ENCODE measurements at places on chromosomes 1 and 21.

- no peak for DNase-seq
These were observed 103.5 kb upstream of the IRF2BP2 start for GRCh38 chr1:234713440-234713839.

DNA sequence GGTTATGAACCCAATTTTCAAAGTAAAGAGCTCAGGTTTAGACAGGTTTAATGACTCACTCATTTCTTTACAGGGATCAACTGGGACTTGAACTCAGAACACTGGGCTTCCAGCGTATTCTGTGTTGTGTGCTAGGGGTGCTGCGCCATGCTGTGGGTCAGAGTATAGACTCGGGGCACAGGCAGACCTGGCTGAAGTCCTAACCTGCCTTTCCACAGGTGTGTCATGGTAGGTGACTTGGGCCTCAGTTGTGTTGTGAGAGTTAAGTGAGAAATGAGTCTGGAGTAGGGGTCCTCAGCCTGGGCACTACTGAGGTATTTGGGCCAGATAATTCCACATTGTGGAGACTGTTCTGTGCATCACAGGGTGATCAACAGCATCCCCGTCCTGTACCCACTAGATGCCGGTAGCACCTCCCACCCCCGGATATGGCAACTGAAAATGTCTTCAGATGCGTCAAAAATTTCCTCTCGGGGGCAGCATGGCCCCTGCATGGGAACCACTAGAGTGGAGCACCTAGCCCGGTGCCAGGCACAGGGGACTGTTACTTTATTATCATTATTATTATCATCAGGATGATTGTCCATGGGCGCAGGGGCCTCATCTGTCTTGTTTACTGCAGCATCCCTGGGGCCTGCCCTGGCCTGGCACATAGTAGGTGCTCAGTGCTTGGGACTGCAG, 575.5 kb downstream of the PTPRU start:
- DNase-seq: no peak

- no peak for DNase-seq
These were observed 21.2 kb downstream of the KDM4A start for GRCh38 chr1:43671193-43671592.

- no peak for DNase-seq
These were observed 15.4 kb upstream of the EPS15 start for GRCh38 chr1:51534447-51534846.

GRCh38 chr1:29679828-29680558, 443.7 kb downstream of the PTPRU start:
- no peak for DNase-seq

DNA sequence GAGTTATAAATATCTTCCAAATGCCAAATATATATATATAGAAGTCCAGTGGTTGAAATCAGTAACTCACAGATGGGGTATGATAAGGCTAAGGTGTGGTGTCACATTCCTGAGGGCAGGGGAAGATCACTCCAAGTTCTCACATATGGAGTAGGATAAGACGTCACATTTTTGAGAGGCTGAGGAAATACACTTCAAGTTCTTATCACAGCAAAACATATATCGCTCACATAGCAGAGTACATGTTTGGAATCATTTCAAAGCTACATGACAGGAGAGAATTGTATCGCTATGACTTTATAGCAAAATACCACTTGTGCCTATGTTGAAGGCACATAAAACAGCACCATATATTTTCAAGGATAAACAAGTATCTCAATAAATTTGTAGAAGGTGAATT, 55.1 kb downstream of the RBM11 start:
- DNase-seq: no peak

GRCh38 chr1:48190881-48191280, 31.6 kb upstream of the SLC5A9 start:
- DNase-seq: no peak

- DNase-seq: no peak
These were observed 17.0 kb upstream of the RUNX3 start for GRCh38 chr1:24946861-24947658.

GRCh38 chr1:220243947-220244346, 28.3 kb downstream of the RAB3GAP2 start:
- no peak for DNase-seq

GRCh38 chr1:118298397-118298796, 113.4 kb upstream of the SPAG17 start:
- no peak for DNase-seq

- DNase-seq: no peak
These were observed 6.8 kb downstream of the ODF2L start for GRCh38 chr1:86389307-86389706.

DNA sequence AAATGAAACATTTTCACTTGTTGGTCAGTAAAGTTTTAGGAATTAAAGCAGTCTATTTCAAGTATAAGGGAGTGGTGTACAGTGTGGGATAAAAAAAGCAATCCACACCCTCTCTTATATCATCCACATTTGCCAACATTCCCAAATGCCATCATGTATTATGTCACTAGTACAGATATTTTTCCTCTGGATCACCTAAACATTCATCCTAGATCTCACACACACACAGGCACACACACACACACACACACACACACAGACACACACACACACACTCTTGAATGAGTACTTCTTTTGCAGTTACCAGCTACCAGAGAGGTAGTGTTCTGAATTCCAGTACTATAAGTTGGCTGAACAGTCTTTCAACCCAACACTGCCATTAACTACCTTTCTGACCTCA, 1369.1 kb upstream of the ADGRL4 start:
- DNase-seq: no peak

GRCh38 chr1:42938645-42939615, 19.7 kb downstream of the SLC2A1 start:
- no peak for DNase-seq

DNA sequence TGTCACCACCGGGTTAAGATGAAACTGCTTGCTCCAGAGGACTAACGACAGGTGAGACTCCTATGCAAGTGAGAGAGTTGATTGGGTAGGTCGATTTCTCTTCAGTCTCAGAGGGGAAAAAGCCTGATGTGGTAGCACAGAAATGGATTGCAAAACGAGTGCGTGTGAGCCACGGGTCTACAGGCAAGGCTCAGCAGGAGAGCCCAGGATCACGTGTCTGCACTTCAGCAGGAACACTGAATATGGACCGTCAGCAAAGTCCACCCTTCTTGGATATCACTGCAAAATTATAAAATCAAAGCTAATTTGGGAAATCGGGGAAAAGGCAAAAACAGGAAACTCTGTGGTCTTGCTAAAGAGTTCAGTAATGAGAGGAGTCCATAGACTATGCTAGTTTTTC, 107.7 kb upstream of the ZNF648 start:
- DNase-seq: no peak

- DNase-seq: no peak
These were observed 465.3 kb upstream of the PTBP2 start for GRCh38 chr1:96256130-96256790.

- no peak for DNase-seq
These were observed 105.9 kb upstream of the C21orf91 start for GRCh38 chr21:17925000-17925610.

GRCh38 chr1:46236882-46237281, 10.7 kb upstream of the RAD54L start:
- no peak for DNase-seq

DNA sequence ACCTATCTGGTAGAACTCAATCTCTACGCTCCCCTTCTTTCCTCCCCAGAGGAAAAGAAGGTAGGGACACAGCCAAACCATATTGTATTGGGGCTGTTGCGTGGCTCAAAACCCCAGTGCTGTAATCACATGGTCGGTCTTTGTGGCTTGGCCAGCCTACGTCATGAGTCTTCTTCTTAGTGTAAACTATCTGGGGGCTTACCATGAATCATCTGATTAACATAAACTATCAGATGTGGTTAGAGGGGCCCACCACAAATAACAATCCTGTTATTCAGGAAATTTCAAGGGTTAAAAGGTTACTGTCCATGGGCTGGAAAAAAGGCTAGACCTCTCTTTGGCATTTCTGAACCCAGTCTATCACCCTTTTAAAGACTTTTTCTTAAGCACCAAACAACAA, 49.5 kb upstream of the GPR52 start:
- no peak for DNase-seq
